Activated CD4-positive, CD25-positive, alpha-beta regulatory T cell (primary cell): ENCODE measurements at places on chromosomes 13 and 19.

GRCh38 chr13:79973533-79973963 lies 367.4 kb downstream of the SPRY2 start:
- no peak for DNase-seq

- no peak for DNase-seq
These were observed 676 bp upstream of the ZNF574 start for GRCh38 chr19:42075364-42075615.

DNA sequence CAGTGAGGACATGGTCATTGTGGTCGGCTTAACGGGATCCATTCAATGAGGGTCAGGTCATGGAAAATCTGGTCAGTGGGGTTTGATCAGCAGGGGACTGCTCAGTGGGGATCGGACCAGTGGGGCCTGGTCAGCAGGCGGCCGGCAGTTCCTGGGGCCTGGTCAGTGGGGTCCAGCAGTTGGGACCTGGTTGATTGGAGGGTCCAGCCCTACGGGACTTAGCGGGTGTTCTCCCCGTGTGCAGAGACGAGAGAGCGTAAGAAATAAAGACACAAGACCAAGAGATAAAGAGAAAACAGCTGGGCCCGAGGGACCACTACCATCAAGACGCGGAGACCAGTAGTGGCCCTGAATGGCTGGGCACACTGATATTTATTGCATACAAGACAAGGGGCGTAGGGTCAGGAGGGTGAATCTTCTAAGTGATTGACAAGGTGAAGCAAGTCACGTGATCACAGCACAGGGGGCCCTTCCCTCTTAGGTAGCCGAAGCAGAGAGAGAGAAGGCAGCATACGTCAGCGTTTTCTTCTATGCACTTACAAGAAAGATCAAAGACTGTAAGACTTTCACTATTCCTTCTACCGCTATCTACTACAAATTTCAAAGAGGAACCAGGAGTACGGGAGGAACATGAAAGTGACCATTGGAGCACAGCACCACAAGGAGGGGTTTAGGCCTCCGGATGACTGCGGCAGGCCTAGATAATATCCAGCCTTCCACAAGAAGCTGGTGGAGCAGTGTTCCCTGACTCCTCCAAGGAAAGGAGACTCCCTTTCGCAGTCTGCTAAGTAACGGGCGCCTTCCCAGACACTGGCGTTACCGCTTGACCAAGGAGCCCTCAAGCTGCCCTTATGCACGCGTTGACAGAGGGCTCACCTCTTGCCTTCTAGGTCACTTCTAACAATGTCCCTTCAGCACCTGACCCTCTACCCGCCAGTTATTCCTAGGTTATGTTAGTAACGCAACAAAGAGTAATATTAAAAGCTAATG lies 62.1 kb upstream of the TPM4 start:
- DNase-seq: no peak

GRCh38 chr19:4816202-4816949 lies 15.1 kb downstream of the TICAM1 start:
- no peak for DNase-seq

GRCh38 chr13:51760592-51760991 lies 43.4 kb downstream of the DHRS12 start:
- no peak for DNase-seq

GRCh38 chr13:26961890-26962615 lies 201.5 kb upstream of the GPR12 start:
- no peak for DNase-seq

GRCh38 chr13:26325876-26326275 lies 71.9 kb downstream of the CDK8 start:
- no peak for DNase-seq

DNA sequence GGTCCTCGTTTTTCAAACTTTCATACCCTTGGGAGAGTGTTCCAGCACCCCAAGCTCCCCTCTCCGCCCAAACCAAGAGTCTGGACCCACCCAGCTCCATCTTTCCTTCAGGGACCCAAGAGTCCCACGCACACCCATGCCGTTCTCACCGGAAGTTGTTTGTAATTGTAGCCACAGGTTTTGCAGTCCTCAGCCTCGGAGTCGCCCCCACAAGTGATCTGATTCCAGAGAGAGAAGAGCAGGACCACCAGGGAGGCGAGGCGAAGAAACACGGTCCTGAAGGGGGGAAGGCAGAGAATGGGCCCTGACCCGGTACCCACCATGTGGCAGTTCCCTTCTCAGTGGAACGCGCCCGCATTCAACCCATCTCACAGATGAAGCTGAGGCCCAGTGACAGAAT lies 3.4 kb upstream of the LENG1 start:
- no peak for DNase-seq

- DNase-seq: no peak
These were observed 416 bp upstream of the DOCK9 start for GRCh38 chr13:98978280-98978679.

DNA sequence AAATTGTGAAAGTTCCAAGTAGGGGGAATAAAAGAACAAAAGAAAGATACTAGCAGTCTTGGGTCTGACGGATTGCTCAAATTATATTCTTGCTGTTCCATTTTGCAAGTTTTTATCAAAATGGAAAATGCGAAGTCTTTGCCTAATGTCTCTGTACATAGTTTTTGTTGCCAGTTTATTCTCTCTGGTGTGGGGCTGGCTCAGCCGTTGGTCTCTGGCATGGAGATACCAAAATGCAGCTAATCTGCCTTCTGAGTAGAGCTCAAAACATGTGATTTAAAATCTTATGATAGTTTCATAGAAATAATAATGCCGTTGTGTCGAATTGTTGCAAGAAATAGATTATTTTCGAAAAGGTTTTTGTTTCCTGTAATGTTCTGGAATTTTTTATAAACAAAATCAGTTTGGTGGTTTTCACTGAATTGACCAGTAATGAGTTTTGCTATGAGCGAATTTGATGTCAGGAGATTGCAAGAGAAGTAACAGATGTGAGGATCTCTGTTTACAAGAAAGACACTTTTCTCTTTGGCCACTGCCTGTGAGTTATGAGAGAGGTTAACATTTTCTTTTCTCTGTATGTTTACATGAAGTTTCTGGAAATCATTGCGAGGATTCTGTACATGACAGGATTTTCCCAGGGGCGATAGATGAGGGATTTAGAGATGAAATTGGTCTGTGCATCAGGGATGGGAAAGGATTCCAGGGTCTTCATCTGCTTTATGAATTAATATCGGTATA lies 147.0 kb downstream of the DCT start:
- no peak for DNase-seq

DNA sequence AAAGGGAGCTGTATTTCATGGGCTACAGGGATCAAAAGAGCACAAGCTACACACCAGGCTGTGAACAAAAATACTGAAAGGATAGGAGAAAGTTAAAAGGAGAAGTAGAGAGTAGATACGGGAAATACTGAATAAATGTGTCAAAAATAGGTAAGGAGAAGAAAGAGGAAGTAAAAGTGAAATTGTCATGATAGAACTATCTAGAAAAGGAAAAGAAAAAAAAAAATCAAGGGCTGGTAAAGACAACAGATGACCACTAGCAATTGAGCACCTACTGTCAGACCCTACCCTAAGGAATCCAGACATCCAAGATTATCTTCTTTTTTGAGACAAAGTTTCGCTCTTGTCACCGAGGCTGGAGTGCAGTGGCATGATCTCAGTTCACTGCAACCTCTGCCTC lies 4.8 kb downstream of the RUBCNL start:
- no peak for DNase-seq

GRCh38 chr13:44765001-44765471 lies 188.9 kb upstream of the TSC22D1 start:
- DNase-seq: no peak

DNA sequence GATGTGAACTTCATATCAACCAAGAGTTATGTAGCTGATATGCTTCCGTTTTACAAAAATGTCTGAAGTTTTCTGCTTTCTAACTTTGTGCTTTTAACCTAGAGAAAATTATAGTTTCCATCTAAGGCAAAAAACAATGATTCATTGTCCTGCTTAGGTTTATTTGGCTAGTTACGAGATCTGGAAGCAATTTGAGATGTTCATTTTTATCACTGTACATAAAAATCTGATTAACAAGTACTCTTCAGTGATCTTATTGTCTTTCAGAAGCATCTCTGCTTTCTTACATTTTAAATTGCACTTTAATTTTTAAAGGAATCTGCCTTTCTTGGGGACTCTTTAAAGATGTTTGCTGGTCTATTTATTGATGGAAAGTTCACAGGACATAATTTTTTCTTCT lies 188.1 kb downstream of the RFC3 start:
- DNase-seq: no peak

DNA sequence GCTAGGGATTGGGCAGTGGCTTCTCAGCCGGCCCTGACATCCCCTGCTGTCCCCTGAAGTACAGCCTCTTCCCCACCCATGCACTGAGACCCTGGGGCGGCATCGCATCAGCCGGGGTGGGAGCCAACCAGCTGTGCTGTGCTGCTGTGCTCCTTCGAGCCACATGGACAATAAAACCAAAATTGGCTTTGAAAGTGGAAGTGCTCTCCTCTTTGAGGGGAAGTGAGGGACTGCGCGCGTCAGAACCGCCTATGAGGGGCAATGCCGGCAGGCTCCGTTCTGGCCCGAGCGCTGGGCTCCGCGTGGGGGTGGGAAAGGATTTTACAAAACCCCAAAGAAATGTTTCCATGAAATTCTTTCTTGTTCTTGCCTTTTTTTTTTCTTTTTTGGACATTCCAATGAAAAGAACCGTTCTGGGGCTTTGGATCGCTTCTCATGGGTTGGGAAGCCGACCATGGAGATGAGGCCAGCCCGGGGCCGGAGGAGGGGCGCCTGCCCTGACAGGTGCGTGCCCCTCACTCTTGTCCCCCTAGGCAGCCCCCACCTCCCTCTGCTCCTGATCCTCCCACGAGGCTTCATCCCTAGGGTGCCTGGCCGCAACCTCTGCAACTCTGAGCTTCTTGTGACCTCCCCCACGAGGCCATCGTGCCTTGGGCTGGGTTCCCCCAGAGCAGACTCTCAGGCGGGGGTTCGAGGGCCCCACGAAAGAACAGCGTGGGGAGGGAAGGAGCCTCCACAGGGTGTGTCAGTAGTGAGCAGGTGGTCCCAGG lies 22.6 kb downstream of the KLHL26 start:
- no peak for DNase-seq

DNA sequence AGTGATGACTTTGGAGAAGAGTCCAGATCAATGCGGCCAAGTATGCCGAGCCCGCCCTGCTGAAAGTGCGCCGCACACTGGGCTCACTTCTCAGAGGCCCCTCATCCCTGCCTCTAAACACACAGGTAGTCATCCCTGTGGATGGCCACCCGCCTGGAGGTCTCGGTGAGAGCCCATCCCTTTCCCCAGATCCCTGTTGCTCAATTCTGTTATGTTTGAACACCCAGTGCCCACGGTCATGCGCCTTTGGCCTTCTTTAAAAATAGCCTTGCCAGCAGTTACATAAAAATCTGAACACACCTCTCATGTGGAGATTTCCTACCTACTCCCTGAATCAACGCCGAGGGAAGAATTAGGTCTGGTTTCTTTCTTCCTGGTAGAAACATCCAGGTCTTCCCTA lies 11.9 kb downstream of the ELAVL1 start:
- no peak for DNase-seq

- DNase-seq: no peak
These were observed 921.6 kb upstream of the PCDH20 start for GRCh38 chr13:62337109-62337880.

- DNase-seq: no peak
These were observed 694 bp upstream of the ZIC5 start for GRCh38 chr13:99972190-99972731.

- DNase-seq: no peak
These were observed 1.0 kb downstream of the EFNA2 start for GRCh38 chr19:1286487-1287353.

DNA sequence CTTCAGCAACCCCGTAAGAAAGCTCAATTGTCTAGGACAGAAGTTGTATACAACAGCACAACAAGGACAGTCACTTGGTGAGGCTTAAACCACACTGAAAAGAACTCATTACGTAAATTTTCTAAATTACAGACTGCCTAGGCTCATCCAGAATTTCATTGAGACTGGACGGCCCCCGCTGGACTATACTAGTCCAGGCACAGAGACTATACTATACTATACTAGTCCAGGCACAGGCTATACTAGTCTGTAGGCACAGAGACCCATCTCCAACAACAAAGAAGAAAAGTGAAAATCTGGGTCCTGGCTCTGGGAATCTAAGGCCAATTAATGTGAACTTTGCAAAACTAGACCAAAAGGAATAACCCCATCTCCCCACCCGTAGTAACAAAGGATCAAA lies 700 bp downstream of the ZNF816 start:
- DNase-seq: no peak

DNA sequence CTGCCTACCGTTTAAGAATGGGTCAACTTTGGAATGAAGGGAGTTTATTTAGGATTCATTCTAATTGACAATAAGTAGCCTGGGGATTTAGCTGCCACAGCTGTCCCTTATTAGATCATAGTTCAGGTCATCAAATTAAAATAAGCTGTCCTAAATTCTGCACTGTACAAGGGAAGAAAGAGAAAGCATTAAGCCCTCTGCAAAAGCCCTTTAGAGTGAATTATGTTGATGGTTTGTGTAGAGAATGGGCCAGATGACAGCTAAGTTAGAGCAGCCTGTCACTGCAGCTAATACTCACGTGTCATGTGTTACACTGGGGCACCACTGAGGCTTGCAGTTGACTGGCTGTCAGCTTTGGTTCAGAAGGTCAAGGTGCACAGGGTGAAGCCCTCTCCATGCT lies 737.1 kb upstream of the SLC10A2 start:
- DNase-seq: no peak

- no peak for DNase-seq
These were observed 524.5 kb downstream of the GPC6 start for GRCh38 chr13:93751117-93751516.

- DNase-seq: no peak
These were observed 38.5 kb downstream of the SPATA13 start for GRCh38 chr13:24199016-24199415.

DNA sequence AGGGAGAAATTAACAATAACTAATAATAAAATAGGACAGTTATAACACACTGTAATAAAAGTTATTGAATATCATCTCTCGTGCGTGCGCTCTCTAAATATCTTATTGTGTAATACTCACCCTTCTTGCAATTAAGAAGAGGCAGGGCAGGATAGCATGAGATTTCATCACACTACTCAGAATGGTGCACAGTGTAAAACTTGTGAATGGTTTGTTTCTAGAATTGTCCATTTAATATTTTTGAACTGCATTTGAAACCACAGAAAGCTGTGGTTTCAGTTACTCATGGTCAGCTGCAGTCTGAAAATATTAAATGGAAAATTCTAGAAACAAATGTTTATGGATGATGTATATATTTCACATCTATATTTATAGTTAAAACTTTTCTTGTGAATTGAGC lies 161.1 kb downstream of the DCT start:
- no peak for DNase-seq

GRCh38 chr19:28245937-28246336 lies 967.0 kb downstream of the UQCRFS1 start:
- DNase-seq: no peak

GRCh38 chr19:9531933-9532332 lies 6.5 kb downstream of the ZNF426 start:
- no peak for DNase-seq
